ENCODE measurements at places on chromosomes 12 and 14.

- DNase-seq = no peak
These were observed 23.3 kb upstream of the STYK1 start for GRCh38 chr12:10697156-10697555.

DNA sequence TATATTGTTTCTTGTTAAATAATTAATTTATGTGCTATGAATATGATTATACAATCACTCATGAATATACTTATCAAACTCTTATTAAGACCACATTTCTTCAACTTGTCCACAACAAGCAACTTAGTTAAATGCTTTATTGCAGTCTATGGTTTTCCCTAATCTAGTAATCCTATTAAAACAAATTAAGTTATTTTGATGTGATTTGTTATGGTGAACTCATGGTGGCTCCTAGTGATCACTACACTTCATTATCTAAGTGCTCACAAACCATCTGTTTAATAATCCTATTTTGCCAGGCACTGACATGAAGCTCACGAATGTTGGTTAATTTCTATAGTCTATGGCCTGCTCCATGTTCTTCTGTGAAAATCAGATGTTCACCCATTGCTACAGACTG, 42.9 kb downstream of the INSM2 start:
- DNase-seq = no peak

DNA sequence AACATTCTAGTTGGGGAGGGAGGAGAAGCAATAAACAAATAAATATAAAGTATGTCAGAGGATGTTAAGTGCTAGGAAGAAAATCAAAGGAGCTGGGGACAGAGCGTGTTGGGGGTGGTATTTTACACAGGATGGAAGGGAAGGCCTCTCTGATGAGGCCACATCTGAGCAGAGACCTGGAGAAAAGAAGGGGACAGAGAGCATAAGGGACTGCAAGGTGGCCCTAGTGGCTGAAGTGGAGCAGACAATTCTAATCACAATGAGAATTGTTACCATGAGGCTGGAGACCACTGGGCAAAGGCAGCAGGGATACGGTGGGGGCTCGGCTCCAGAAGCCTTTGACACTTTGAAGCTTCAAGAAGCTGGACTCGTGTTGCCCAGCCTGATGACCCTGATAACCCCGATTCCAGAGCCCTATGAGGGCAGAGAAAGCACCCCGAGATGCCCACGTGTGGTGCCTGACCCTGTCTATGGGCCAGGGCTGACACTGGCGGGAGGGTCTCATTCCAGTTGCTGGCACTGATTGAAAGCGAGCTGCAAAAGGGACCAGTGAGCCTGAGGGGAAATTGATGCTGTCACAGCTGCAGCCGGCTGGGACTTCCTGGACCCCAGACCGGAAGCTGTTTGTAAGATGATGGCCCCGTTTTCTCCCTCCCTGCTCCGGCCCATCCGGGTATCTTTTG, 169.1 kb downstream of the RBM19 start:
- DNase-seq = no peak

- DNase-seq = peak; percentile 56
These were observed 3.7 kb upstream of the USP15 start for GRCh38 chr12:62256408-62257096.

GRCh38 chr12:89173096-89173495, 179.2 kb downstream of the DUSP6 start:
- DNase-seq = no peak

DNA sequence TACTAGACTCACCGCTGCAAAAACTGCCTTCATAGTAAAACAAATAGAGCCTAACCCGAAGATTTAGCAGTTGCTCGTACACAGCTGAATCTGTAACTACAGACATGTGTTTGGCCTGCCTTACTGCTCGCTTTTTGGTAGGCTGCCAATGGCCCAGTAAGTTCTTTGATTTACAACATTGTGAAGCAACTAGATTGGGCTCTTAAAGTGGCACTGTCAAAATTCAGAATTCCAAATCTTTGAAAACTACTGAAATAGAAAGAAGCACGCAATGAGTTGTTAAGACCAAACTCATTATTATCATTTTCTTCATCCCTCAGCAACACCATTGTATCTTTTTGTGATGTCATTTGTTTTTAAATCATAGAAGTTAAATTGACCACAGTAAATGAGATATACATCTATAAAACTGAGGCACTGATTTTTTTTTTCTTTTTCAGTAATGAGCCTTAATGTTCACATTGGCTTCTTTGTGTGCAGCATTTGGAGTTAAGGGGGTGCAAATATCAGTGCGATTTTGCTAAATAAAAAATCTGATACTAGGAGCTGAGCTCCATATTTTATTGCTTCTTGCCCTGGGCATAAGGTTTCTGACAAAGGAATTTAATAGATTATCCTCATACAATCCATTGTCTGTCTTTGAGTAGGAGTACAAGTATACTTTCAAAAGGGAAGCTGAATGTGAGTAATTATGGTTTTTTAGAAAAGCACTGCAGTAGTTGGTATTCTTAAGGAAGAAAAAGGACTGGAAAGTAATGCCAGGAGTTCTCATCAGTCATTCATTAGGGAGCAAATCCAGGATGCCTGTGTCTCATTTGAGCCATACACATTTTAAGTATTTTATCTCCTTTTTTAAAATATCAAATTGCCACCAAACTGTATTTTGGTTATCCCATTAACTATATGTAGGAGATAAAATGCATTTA, 138.5 kb downstream of the KICS2 start:
- DNase-seq = no peak

- no peak for DNase-seq
These were observed 393.2 kb downstream of the TMEM121 start for GRCh38 chr14:105919458-105920150.

GRCh38 chr12:130164936-130165335, 2.7 kb downstream of the FZD10 start:
- DNase-seq = no peak

DNA sequence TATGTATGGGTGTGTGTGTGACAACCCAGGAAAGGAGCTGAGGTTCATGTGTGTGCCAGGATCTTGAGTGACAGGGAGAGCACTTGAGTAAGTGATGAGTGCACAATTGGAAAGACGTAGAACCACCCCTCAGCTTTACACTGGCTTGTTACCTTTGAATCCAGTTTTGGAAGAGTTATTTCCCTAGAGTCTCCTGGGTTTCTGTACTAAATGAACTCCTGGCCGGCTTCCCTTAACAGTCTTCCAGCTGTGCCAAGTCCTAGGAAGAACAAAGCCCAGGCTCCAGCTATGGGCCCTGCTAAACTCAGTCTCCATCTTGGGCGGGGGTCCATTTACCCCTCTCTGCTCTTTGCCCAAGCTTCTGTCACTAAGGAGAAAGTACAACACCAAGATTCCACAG, 19.7 kb upstream of the NR1H4 start:
- DNase-seq = no peak

DNA sequence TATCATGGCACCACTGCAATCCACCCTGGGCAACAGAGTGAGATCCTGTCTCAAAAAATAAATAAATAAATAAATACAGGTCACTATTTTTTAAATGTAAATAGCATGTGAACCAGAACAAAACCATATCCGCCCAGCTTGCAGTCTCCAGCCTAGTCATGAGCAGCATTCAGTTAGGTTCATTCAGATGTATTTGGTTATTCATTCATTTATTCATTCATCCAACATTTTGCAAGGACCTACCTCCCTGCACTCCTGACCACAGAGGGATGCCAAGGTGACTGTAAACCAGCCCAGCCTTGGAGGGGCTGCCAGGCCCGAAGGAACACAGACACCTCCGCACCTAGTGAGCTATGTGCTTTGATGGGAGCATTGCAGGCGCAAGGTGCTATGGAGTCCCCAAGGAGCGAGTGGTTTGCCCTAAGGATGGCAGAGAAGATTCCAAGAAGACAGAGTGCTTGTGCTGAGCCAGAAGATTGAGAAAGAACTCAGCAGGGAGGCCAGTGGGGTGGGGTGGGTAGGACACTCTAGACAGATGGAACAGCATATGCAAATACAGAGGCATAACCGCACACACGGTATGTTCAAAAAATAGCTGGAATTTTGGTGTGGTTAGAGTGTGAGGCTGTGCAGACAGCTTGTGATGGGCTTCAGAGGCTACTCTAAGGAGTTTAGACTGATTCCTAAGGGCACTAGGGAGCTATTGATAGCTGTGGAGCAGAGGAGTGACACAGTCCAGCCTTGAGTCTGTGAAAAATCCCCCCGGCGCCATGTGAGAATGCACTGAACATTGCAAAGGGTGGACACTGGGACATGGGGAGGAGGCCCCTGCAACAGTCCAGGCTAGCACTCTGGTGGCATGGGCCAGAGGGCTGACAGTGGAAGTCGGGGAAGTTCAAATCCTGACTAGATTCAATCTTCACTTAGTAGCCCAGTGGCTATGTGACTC, 11.7 kb downstream of the DTX1 start:
- DNase-seq = no peak

DNA sequence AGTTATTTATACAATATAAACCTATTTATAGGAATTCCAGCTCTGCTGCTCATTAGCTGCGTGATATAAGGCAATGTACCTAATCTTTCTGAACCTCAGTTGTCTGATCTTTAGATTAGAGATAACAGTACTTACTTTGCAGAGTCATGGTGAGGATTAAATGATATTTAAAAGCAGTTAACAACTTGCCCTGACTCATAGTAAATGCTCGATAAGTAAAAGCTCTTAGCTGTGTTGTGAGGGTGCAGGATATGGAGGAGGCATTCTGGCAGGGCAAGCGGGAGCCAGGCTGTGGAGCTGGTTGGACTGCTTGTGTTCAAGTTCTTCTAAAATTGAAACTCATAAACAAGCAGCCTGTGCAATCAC, 140.0 kb upstream of the PRICKLE1 start:
- no peak for DNase-seq

GRCh38 chr12:101680240-101680639, 17.2 kb upstream of the CHPT1 start:
- no peak for DNase-seq

DNA sequence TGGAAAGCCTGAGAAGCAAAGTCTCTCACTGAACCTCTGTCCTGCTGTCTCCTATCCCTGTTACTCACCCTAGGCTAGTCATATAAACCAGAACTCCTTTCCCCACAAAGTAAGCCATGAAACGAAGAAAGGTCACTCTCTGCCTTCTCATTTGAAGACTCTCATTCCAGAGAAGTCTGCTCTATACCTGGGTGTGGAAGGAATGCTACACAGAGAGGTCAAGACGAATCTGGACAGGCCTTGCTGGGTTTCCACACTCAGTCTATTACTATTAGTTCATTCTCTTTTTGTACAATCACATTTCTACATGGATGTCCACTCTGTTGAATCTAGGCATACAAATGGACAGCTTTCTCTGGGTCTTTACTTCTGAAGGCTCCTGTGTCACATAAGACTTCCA, 2.4 kb upstream of the AEBP2 start:
- no peak for DNase-seq

DNA sequence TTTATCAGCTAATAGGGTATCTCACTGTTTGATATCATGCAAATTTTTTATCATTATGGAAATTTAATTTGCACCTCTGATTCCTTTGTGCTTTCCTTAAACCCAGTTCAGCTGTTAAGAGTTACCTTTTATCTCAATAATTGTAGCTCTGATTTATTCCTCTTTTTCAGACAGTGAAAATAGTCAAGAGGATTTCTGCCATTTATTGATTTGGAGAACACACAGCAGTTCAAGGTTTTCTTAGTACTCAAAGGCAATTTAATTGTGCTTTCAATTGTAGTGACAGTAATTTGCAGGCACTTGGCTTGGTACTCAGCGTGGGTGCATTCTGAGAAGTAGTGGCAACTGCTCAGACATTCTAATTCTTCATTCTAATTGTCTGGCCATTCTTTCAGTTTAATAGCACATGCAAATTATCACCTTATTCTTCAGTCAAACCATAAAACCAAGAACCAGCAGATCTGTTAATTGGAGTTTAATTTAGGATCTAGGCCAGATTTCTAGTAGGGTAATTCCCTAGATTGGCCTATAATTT, 709.3 kb downstream of the RPS29 start:
- DNase-seq = no peak

DNA sequence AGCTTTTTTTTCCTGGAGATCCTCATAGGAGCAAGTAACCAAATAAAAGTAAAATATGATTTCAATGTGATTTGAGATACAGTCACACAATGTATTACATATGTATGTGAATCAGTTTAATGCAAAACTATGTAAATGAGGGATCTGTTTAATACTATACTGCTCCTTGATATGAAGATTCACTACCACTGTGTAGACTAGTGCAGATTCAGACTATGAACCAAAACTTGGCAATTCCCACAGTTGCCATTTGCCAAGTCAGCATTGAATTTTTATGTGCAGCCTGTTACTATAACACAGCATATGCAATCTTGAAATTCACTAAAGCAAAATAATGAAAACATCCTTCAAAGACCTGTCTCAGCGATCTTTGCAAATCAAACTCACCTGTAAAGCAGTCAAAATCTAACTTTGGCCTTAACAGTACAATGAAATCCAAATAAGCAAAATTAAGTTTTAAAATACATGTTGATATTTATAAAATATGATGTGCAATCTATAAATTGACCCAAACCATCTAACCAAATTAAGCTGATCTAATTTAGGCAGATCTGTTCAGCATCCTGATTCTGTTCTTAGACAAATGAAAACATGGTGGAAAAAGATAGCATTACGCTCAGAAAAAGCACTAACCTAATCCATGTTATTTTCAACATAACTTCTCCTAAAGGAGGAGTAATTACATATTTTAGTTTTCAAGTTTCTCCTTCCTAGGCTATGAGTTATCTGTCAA, 25.5 kb upstream of the LMNTD1 start:
- DNase-seq = no peak

DNA sequence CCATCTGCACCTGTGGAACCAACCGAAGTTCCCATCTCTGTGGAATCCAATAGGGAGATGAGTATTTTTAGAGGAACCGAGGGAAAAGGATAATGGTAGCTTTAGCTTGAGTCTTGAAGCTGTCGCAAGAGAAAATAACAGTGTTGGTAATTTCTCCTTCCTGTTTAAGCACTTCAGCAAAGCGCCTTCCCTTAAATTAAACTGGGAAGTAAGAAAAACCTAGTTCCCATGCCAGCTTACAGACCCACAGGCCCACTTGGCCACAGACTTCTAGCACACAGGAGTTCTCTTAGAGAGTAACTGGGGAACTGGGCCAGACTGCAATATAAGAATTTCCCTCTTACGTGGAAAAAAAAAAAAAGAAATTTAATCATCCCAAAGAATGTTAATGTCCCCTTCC, 223.8 kb downstream of the EFCAB11 start:
- no peak for DNase-seq

GRCh38 chr12:100737168-100737567, 57.4 kb upstream of the ANO4 start:
- no peak for DNase-seq

- DNase-seq = no peak
These were observed 84.0 kb downstream of the PTPN21 start for GRCh38 chr14:88470542-88471440.

DNA sequence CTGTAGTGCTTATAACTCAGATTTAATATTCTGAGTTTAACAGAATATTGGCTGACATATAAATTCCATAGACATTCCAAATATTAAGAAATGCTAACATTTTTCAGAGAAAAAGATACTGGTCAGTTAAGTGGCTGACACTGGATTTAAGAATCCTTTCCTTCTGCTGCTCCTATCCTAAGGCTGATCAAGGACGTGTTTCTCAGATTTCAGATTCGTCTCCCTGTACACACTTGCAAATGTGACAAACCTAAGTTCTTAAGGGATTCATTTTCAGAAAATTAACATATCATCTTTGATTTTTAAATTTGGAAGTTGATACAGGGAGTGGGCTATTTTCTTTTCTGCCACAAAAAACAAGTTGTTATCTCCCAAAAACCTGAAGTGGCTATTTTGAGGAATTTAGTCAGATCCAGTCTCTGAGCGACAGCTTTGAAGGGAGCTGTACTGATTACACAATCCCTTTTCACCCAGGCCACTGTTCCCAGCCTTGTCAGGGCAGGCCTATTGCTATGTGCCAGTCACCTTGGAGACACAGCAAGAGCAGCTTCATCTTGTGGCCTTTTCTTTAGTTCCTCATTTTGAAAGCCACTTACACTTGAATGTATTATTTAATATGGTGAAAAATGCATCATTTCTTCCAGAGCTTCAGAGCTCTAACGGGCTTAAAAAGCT, 370.6 kb downstream of the KCNH5 start:
- no peak for DNase-seq
